Globus pallidus (tissue), 1 donor: ENCODE measurements at places on chromosomes 4 and X.

GRCh38 chrX:39227371-39227770 lies 426.1 kb downstream of the MID1IP1 start:
- DNase-seq = no peak

DNA sequence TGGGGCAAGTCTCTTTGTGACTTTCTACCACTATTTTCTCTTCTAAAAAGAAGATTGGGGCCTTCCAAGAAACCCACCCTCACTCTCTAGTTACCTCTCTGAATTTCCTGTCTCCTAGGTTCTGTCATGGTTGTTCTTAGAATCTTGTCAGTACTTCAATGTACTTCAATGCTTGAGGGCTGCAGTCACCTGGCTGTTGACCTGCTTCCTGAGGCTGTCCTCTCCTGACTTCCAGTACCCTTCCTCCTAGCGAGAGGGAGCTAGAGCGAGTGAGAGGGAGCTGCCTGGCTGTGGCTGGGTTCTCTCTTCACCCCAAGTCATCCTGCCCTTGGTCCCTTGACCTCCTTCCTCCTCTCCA lies 17.7 kb downstream of the CD99L2 start:
- DNase-seq = no peak

GRCh38 chrX:40086569-40087335 lies 11.0 kb downstream of the BCOR start:
- peak; percentile 90 for DNase-seq

DNA sequence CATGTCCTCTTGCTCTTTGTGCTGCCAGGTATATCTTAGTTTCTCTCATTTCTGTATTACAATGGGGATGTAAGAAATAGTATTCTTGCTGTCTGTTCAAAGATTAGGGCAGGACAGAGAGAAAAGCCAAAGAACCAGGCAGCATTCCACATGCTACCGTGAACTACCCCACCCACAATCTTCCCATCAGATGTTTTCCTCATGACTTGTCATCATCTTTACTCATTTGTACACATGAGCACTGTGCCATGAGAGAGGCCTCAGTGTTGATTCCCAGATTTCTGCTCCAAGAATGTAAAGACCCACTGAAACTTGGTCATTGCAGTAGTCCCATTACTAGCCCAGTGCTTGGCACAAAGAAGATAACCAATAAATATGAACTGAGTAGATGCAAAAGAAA lies 354.6 kb upstream of the RASGEF1B start:
- DNase-seq = no peak

GRCh38 chr4:77187322-77187721 lies 30.3 kb downstream of the CCNG2 start:
- DNase-seq = no peak

DNA sequence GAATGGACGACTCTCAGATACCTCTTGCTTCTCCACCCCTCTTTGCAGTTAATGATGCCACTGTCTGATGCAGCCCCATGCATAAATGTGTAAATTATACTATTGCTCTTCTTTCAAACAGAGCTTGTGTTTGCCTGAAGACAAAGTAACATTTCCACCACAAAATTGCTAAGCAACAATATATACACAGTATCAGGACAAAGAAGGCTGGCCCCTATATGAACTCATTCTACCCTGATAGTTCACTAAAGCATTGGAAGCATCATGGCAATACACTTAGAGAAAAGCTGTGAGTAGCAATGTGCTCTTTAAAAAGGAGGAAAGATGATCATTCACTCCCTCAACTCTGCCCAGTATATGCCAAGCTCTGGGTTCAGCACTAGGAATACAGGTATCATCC lies 427.0 kb upstream of the CPEB2 start:
- no peak for DNase-seq

DNA sequence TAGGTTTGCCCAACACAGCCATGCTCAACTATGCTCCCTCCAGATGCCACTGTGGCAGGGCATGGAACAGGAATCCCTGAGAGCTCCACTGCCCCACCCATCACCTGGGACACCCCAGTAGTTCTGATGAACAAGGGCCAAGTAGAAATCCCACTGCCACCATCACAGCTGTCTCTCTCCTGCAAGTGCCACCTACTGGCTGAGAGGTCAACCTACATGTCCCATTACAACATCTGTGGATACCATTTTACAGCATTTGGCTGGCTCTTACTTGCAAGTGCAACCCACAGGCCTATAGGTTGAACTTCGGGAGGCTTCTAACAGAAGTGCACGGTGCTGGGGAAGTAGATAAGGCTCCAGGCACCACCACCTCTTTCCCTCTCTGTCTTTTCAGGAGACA lies 142.5 kb downstream of the CXXC4 start:
- no peak for DNase-seq

GRCh38 chr4:178665916-178666315 lies 1223.7 kb upstream of the AGA start:
- DNase-seq = no peak

GRCh38 chr4:40333921-40334352 lies 1.2 kb upstream of the CHRNA9 start:
- no peak for DNase-seq

DNA sequence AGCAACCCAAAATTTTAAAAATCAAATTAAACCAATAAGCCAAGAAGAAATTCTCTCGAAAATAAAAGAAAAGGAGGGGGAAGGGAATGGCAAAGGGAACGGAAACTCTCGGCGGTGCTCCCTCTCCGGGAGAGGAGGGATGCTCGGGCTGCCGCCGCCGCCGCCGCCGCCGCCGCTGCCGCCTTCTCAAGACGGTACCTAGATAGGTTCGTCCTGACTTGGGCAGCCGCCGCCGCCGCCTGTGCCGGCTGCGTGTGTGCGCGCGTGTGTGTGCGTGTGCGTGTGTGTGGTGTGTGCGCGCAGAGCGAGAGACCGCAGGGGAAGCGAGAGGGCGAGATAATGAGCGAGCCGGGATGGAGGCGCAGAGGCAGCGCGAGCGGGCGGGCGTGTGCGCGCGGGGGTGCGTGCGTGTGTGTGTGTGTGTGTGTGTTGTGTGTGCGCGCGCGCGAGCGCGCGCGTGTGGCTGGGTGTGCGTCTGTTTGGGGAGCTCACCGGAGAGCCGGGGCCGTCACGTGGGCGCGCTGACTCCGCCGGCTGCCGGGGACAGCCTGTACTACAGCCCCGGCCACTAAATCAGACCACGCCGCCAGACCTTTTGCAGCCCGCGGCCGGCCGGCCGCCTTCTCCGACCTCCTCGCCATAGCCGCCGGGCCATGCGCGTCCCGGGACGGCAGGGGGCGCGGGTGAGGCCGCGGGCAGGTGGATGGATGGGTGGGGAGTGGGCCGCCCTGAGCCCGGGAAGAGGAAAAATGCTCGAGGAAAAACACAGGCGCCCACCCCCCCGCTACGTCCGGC lies 111.6 kb downstream of the DHX15 start:
- peak; percentile 76 for DNase-seq

GRCh38 chrX:16855363-16856075 lies 14.6 kb downstream of the RBBP7 start:
- DNase-seq = no peak

DNA sequence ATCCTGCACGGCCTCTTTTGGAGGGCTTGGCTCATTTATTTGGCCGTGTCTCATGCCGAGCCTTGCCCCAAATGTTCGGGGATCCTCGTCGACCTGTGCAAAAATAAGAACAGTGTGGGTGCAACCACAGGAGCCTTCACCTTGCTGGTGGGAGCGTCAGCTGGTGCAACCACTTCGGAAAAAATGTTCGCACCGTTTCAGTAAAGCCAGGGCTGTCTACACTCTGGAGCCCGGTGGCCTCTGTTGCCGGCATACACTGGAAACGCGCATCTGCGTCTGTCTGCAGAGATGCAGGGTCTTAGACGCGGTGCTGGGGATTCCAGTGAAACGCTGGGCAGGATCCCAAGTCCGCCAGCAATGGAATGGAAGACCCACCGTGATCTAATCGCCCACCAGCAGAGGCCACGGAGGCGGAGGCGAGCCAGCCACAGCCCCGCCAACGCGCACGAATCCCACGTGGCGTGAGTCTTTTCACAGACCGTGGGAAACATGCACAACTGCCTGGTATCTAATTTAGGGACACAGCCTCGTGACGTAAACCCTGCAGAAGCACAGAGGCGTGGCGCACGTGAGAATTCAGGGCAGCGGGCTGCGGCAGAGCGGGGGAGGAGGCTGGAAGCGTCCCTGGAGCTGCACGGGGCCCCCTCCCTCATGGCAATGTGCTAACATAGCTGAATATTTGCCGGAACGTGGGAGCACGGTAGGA lies 13.8 kb upstream of the MXD4 start:
- no peak for DNase-seq

GRCh38 chr4:3267576-3268394 lies 18.8 kb downstream of the MSANTD1 start:
- DNase-seq = no peak

- no peak for DNase-seq
These were observed 15.1 kb upstream of the AFF1 start for GRCh38 chr4:86919561-86920223.

DNA sequence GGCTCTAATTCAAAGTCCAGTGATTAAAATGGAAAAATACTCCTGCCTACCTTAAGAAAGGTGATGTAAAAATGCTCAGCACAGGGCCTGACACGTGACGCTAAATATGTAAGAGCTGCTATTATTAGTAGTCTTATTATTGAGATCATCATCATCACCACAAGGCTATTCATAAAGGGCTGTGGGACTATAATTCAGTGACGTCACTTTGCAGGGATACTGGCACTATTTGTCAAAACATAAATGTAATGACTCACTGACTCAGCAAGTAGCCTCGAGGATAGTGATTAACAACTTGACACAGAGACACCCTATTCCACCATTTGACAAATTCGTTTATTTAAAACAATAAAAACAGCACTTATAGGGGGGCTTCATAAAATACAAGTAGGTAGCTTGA lies 258.9 kb downstream of the SPANXN1 start:
- no peak for DNase-seq

GRCh38 chr4:7806338-7807090 lies 133.1 kb downstream of the AFAP1 start:
- peak; percentile 83 for DNase-seq

GRCh38 chrX:44305921-44306320 lies 37.6 kb downstream of the EFHC2 start:
- no peak for DNase-seq

DNA sequence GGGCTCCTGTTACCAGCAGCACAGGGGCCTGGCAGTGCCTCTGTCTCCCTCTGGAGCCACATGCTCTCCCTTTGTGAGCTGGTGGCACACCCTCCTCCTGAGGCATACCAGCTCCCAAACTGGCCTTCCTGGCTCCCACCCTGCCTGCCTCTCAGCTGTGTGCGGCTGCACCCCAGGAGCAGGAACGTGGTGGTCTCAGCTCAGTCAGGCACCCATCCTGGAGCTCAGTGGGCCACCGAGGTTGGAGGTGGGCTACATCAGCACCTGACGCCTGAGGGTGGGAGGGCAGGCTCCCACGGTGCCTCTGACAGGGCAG lies 85.9 kb upstream of the NKX1-1 start:
- no peak for DNase-seq

GRCh38 chr4:88143504-88143903 lies 14.9 kb downstream of the ABCG2 start:
- DNase-seq = no peak

DNA sequence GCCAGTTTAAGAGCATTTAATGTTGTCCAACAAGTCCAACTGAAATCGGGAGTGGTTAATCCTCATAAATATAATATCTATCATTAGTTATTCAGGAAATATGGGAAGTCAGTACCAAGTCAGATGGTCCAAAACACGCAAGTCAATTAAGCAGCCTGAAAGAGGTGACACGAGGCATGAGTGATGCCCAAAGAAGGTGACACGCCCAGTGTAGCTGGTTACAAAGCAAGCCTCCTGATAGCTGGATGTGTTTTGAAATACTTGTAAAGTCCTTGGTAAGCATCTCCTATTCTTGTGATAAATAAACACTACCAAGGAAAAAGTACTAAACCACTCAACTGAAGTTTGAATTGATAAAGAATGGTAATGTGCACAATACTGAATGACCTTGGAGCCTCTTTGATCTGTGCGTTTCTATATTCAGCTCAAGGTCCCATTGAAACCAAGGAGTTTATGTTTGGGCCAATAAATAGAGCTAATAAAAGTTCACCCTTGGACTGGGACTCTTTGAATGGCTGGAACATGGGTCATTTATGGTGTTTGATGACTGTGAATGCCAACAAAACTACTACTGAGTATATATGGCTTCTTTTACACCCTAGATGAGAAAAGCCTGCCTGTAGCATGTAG lies 93.2 kb upstream of the KLF3 start:
- DNase-seq = no peak

- no peak for DNase-seq
These were observed 28.2 kb upstream of the SORBS2 start for GRCh38 chr4:185840201-185840600.

GRCh38 chr4:90025248-90025647 lies 101.9 kb upstream of the CCSER1 start:
- no peak for DNase-seq

DNA sequence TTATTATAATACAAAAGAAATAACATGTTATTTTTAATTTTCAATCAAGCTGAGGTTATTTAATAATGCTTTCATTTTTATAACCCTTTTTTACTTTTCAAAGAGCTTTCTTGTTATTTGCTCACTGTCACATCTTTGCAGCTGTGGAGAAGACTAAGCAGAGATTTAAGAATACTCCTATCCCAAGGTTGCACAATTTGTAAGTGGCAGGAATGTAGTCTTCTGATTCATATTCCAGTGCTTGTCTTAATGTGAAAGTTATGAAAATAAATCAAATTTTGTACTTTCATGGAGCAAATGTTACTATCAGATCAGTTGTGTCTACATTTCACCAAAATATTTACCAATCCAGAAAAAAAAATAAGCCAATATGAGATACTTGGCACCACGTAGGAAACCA lies 86.6 kb downstream of the DDIT4L start:
- no peak for DNase-seq

DNA sequence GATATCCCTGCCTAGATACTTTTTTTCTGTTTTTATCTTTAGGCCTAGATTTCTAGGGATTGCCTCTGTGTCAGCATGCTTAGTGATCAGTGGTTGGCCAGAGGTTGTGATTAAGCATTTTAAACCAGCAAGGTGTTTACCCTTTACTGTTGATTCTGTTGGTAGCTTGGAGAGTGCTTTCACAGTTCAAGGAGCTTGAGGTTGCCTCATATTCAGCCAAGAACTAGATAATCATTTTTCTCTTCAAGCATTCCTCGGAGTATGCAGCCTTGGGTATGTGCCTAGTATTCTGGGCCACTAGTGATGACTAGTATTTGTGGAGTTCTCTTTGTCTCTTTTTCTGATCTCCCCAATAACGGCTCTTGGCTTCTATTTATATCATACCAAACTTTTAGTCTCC lies 20.4 kb downstream of the APOOL start:
- no peak for DNase-seq

GRCh38 chr4:19417256-19417655 lies 834.4 kb upstream of the SLIT2 start:
- DNase-seq = no peak

GRCh38 chr4:36206012-36206411 lies 38.3 kb downstream of the ARAP2 start:
- no peak for DNase-seq

DNA sequence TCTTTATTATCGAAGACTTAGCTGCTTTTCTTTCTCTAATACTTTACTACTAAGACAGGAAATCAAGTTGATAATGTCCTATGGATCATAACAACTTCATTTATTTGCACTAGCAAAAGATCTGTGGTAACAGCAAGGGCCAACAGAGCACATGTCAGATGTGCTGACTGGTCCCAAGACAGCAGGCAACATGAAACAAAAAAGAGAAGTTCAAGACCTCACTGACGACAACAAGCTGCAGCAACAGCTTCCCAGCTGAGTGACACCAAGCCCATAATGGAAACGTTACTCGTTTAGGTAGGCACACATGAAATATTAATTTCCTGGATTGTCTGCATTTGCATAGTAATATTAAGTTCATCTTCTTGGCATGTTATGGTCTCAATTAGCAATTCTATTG lies 126.9 kb downstream of the UNC5C start:
- DNase-seq = no peak
